ENCODE measurements at places on chromosomes 4 and X.
A peak's percentile ranks its signal among the peaks of the same experiment; 100 is the strongest.

DNA sequence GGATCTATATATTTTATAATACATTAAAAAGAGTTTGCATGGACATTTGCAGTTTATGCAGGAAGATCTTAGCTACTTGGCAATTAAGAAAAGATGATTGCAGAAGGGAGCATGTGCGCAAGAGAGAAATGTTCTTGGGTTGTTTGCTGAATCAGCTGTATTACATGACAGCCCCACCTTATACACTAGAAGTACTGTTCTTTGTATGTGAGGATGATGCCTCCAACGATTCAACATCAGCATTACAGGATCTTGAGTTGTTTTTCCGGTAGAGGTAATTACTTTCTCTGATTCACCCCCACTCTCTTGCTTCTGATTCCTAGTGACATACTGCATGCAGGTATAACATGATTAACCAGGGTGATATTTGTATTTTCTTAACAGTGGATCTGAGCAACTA, 140.8 kb downstream of the PCDH7 start:
- peak; percentile 36 for DNase-seq

GRCh38 chrX:118346258-118347094, 570 bp downstream of the WDR44 start:
- peak; percentile 27 for DNase-seq

GRCh38 chrX:150158554-150159332, 204.4 kb upstream of the MAMLD1 start:
- no peak for DNase-seq

- DNase-seq = no peak
These were observed 469.9 kb downstream of the PCDH10 start for GRCh38 chr4:133618963-133619362.

- DNase-seq = no peak
These were observed 104.5 kb downstream of the AR start for GRCh38 chrX:67648361-67648760.

- DNase-seq = peak; percentile 8
These were observed 325.5 kb upstream of the F9 start for GRCh38 chrX:139204898-139205667.

DNA sequence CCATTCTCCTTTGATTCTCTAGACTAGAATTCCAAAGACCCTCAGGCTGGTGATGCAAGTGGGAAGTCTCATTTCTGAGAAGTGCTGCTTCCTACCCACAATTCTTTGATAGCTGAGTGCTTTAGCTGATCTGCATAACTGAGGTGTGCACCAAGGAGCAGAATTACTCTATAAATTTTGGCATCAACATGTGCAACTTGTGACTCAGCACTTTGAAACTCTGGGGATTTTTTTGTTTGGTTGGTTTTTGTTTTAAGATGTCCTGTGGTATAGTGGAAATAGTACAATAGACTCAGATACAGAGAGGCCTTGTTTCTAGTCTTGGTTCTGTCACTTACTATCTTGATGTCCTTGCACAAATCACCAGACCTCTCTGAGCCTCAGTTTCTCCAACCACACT, 148.4 kb downstream of the AR start:
- DNase-seq = no peak

GRCh38 chr4:92066485-92066884, 237.3 kb upstream of the GRID2 start:
- DNase-seq = no peak

DNA sequence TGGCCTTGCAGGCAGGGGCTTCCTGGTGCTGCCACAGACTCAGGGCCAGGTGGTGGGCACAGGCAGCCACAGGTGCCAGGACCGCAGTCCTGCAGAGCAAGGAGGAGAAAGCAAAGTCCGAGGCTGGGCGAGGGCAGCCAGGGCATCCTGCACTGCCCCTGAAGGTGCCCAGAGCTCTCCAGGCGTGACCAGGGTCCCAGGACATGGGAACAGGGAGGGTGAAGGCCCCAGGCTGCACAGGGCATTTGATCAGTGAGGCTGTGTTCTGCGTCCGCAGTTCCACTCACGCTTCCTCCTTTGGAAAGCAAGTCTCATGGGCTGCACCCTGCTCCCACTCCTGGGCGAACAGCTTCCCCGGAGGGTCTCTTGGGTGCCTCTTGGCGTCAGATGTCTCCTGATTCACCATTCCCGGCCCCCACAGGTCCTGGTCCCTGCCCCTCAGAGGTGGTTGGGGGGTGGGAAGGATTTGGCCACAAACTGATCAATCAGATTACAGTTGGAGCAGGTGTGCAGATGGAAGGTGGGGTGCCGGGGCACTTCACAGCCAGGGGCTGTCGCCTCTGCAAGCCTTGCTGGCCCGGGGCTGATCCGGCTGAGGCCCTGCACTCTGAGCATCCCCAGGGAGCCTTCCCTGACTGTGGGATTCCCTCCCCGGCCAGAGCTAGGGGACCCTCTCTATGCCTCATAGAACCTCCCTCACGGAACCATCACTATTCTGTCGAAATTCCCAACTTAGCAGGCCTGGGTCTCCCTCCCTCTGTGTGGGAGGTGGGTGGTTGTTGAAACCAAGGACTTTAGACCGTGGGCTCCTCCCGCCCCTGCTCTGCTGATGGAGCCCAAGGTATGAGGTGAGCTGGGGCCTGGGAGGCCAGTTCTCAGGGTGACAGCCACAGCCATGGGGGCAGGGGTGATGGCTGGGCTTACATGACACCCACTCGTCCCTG, 3.3 kb downstream of the SH3TC1 start:
- DNase-seq = no peak

Data from RWPE1 (cell line).